Stimulated activated CD4-positive, alpha-beta T cell treated with anti-CD3 and anti-CD28 coated beads, Interleukin-15, amount 100 ng/mL, for 48 hours (primary cell): ENCODE measurements at places on chromosomes 13 and 19.
A peak's percentile ranks its signal among the peaks of the same experiment; 100 is the strongest.

GRCh38 chr13:77184455-77184854 is 142.4 kb downstream of the MYCBP2 start:
- DNase-seq, result peak; percentile 37

- DNase-seq, result no peak
These were observed 19.3 kb downstream of the HCN2 start for GRCh38 chr19:609004-609346.

GRCh38 chr13:42816538-42816937 is 35.2 kb downstream of the FAM216B start:
- no peak for DNase-seq

DNA sequence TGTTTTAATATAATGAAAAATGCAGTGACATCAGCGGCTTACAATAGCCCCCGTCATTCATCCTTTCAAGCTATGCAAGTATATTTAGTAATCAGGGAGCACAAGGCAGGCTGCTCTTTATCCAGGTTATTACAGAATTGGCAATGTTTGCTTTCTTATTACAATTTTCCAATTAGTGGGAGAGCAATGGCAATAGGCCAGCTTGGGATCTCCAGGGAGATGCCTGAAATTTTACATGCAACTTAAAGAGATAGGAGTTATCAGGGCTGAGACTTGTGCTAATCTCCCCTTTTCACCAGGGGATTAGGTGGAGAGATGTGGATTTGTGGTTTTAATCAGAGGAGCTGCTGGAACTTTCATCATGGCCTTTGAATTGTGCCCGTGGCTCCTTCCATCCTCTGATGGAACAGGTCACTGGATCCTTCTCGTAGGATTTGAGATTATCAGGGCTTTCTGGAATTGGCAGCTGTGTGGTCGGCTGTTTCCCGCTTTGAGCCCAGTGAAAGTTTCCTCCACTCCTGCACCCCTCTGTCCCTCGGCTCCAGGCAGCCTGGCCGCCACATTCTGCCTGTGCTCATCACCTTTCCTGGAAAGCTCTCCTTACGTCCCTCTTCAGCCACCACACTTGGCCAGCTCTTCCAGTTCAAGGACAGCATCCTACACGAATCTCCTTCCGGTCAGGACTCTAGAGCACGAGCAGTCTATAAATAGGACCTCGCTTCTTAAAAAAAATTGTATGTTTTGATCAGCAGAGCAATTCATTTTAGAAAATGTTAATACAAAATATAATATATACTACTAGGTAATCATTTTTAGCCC is 47.0 kb downstream of the CBY2 start:
- no peak for DNase-seq
